ENCODE measurements at places on chromosomes 16 and 17.

GRCh38 chr17:45792995-45793755 lies 9.1 kb downstream of the CRHR1 start:
- no peak for DNase-seq

- no peak for DNase-seq
Measured at GRCh38 chr16:90010676-90011507, 8.4 kb downstream of the DBNDD1 start.

DNA sequence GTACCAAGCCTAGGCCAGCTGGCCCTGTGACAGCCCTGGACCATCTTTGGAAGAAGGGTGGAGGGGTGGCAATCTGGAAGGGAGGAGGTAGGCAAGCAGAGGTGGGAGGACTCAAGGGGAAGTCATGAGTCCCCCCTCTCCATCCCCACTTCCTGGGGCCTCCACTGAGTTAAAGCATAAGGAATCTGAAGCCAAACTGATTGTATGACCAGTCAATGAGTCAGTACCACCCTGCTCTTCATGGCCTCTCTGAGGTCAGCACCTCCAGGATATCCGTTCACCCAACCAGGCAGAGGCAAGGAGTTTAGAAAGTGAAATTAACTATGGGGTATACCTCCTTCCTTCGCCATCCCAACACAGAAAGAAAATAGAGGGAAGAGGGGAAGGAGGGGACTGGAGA lies 272.7 kb downstream of the SOX9 start:
- DNase-seq = no peak

DNA sequence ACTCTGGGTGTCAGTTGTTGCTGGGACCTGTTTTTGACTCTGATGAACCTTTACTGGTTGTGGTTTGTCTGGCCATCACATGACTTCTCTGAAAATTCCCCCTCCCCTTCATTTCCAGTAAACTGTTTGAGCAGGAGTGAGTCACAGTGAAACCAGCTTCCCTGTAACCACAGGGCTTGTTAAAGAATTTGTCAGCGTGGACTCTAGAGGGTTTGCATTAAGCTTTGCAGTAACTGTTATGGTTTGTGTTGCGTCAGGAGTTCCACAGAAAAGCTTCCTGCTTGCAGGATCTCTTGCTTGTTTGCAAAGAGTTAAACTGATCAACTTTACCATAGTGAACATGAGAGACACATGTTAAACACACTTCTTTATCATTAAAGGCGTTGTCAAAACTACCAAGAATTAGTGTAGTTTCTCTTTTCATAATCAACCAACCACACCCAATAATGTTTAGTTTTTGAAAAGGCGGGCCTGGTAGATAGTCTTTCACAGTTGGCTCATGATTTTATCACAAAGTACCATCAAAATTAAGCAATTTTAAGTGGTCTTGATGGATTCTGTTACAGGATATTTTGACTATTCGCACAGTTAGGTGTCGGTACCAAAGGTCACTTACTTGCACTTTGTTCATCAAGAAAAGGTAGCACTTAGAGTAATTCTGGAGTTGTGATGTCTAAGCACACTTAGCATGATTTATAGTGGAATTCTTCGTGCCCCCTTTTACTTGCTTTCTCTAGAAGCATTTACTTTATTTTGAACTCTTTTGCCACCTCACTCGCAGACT lies 79.3 kb downstream of the VMP1 start:
- DNase-seq = peak; percentile 27

GRCh38 chr16:88651276-88651988 lies 579 bp upstream of the CYBA start:
- peak; percentile 99 for DNase-seq

DNA sequence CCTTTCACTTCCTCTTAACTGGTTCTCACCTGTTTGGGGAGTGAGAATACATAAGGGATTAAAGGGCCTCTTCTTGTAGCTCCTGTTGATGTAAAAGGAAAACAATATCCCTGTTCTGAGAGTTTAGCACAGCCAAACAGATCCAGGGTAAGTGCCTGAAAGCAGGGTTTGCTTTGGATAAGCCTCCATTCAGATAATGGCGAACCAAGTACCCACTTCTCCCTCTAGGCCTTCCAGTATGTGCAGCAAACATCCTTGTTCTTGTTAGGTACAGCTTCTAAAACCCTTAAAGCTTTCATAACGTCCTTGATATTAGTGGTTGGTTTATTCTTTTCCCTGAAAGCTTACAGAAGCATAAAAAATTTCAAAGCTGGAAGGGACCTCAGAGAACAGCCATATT lies 130.6 kb upstream of the DNAH9 start:
- no peak for DNase-seq

- DNase-seq = no peak
Measured at GRCh38 chr17:21678393-21679081, 13.8 kb upstream of the KCNJ18 start.

DNA sequence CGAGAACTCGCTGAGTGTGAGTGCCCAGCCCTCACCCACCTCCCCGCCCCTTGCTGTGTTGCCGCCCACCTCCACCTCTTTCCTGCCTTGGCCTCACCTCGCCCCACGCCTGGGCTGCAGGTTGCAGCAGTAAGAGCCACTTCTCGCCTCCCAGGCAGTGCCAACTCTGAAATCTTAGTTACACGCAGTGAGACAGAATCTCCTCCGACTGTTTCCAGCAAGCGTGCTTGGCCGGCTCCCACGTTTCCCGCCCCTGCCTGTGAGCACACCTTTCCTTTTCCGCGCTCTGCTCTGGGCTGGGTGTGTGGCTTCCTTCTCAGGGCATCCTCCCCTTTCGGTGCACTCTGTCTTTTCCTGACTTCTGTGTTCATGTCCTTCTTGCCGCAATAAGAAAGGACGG lies 5.7 kb downstream of the ENGASE start:
- DNase-seq = no peak

- DNase-seq = no peak
Measured at GRCh38 chr17:14004927-14005620, 64.2 kb upstream of the COX10 start.

DNA sequence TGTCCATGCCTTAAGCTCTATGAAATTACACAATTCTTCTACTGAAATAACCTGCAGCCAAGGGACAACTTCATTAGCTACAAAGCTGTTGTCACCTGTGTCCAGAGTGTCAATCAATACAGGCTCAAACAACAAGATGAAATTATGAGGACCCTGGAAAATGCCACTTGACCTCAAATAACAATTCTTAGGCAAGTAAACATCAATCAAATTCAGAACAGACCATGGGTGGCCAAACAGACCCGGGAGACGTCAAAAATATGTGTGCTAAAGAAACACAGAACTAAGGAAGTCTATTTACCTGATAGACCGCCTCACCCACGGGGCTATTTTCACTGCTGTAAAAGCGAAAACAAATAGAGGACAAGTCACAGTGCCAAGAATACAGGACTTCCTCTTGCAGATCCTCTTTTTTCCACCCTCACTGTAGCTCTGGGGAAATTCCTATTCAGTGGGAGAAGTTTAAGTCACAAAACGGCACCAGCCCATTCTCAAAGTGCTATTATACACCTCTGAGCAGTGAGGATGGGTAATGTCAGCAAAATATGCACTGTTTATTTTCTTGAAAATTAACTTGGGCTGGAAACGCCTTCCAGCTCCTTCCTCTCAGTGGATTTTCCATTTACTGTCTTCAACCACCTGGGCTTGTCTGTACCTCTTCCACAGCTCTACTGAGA lies 2.7 kb downstream of the LITAF start:
- no peak for DNase-seq

GRCh38 chr17:80212511-80212910 lies 7.6 kb downstream of the SGSH start:
- no peak for DNase-seq

DNA sequence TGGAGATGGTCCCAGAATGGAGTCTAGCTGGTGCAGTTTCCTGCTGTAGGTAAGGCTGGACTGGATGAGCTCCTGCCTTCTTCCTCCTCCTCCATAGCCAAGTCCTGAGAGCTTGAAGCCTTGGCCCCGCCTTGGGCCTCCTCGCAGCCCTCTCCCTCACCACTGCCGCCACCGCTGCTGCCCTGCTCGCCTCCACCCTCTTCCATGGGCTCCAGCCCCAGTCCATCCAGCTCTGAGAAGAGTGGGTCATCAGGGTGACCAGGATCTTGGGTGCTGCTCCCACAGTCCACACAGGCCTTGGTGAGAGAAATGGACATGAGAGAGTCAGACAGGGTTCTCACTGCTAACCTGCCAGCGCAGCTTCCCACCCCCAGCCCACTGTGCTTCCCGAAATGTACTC lies 11.2 kb downstream of the PER1 start:
- DNase-seq = no peak

DNA sequence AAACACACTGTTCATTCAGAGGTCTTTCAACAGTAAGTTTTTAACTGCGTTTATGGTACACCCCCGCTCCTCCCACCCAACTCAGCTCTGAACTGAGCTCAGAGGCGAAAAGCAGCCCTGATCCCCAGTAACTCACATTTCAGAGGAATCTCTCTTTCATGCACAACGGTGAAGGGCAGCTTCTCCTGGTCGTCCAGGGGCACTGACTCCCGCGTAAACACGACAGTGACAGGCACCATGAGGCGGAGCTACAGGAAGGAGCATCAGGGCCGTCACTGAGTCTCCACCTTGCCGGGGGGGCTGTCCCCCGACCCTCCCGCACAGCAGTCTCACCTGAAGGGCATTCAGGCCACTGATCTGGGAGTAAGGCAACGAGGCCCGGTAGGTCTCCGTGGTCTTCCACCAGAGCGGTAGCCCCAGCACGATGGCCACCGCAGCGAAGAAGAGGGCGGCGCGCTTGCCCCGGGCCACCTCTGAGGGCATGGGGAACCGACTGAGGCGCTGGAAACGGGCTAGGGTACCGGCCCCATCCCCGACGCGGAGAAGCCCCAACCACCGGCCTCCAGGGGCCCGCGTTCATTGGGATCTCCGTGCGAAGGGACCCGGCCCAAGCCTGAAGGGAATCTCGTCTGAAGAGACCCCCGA lies 486 bp downstream of the PIGS start:
- peak; percentile 38 for DNase-seq

DNA sequence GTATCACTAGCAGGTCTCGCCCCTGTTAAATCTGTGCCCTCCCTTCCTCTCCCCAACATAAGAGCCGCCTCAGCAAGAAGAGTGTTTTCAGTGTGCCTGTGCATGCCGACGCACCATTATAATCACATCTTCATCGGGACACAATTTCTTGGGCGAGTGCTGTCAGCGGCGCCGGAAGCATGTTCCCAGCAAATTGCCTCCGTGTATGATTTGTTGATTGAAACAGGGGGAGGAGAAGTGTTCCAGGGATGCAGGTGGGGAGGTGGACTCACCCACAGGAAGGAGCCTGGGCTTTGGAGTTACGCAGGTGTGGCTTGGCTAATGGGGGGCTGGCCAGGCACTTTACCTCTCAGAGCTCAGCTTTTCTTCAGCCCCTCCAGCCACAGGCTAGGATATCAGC lies 53.6 kb downstream of the SPACA3 start:
- DNase-seq = no peak

DNA sequence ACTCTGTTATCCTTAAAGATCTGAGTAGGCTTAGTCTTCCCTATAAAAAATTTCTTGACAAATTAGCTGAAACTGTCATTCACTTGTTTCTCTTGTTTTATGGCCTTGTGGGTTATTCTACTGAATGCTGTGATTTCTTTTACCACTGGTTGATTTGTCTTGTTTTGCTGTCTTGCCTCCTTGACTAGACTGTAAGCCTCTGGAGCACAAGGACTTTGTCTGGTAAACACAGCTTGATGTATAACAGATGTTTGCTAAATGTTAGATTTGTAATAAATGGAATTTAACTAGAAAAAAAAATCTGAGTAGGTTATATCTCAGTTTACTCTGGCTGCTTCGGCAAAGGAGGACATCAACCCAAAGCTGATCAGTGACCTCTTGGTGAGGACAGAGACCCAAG lies 21.6 kb downstream of the VAC14 start:
- DNase-seq = no peak

- no peak for DNase-seq
Measured at GRCh38 chr17:37717627-37718323, 27.1 kb downstream of the HNF1B start.

- DNase-seq = no peak
Measured at GRCh38 chr17:39209317-39210092, 9.4 kb downstream of the RPL19 start.

- DNase-seq = no peak
Measured at GRCh38 chr16:82671741-82672140, 45.0 kb downstream of the CDH13 start.

DNA sequence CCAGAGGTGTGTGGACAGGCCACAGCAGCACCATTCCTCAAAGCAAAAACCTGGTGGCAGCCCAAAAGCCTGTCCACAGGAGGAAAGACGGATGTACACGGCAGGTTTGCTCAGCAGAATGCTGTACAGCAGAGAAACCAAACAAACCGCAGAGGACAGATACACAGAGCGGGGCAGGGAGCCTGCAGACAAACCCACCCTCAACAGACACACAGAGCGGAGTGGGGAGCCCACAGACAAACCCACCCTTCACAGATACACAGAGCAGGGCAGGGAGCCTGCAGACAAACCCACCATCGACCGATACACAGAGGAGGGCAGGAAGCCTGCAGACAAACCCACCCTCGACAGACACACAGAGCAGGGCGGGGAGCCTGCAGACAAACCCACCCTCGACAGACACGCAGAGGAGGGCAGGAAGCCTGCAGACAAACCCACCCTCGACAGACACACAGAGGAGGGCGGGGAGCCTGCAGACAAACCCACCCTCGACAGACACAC lies 53.0 kb upstream of the METRNL start:
- DNase-seq = no peak

Data from GM12891 (cell line).